ENCODE measurements at places on chromosomes 7 and 10.

GRCh38 chr7:82289152-82289535 is 154.4 kb downstream of the CACNA2D1 start:
- no peak for DNase-seq

DNA sequence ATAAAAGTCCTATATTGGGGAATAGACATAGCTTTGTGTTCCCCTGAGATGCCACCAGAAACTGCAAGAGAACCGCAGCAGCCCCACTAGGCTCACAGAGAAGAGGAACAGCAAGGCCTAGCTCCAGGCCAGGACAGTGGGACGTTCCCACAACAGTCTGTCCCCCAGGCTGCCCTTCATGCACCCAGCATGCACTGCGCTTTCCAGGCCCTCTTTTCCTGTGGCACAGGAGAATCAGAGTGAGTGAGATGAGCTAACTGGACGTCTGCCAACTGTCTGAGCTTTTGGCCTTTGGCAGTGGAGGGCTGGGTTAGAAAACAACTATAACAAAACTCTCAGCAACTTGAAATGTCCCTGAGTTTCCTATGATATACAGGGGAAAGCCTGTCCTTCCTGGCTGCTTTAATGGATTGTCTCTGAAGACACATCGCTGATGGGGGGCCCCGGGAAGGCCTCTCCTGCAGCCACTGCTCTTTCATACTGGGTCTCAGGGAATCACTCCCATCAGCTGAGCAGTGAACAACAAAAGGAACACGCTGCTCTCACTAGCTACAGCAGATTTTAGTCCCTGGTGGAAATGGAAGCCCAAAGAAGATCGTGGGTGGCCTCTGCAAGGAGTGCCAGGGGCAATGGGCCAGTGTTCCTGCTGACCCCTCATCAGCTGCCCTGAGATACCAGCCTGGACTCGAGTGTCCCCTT is 53.5 kb downstream of the PODXL start:
- DNase-seq: no peak

GRCh38 chr10:35661236-35661635 is 19.1 kb upstream of the FZD8 start:
- no peak for DNase-seq

- DNase-seq: no peak
These were observed 10.8 kb upstream of the IFRD1 start for GRCh38 chr7:112439476-112439875.

- peak; percentile 30 for DNase-seq
These were observed 1018.6 kb upstream of the LRRTM3 start for GRCh38 chr10:65907199-65907712.

GRCh38 chr10:78935697-78936407 is 132.9 kb upstream of the ZMIZ1 start:
- no peak for DNase-seq

DNA sequence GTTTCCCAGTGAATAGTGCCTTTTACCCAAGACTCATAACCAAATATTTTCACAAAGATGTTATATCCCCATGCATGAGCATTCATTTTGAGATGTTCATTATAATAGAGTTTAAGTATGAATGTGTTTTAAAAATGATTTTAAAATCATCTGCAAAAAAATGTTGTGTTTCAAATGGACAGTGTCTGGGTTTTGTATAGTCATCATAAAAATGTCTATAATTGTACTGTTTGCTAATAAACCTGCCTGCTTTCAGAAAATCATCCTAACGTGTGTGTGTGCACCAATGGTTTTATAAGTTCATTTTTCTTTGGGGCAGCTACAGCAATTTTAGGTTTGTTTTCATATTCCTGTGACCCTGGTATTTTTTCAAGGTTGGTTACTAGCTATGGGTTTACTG is 63.2 kb downstream of the INSYN2A start:
- DNase-seq: no peak

DNA sequence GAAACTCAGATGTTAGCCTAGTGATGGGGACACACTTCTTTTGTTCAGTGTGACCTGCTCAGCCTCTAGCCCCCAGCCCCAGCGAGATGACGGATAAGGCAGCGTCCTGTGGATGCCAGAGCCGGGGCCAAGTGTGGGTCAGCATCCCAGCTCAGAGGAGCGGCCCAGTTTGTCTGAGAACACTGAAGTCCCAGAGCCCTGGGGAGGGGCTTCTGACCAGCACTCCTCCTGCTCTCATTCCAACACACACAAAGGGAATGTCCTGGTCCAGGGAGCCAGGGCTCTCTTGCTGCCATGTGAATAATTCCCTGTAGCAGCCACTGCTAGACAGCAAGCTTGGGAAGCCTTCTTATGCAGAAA is 4.5 kb upstream of the ATP6V0E2 start:
- DNase-seq: no peak

DNA sequence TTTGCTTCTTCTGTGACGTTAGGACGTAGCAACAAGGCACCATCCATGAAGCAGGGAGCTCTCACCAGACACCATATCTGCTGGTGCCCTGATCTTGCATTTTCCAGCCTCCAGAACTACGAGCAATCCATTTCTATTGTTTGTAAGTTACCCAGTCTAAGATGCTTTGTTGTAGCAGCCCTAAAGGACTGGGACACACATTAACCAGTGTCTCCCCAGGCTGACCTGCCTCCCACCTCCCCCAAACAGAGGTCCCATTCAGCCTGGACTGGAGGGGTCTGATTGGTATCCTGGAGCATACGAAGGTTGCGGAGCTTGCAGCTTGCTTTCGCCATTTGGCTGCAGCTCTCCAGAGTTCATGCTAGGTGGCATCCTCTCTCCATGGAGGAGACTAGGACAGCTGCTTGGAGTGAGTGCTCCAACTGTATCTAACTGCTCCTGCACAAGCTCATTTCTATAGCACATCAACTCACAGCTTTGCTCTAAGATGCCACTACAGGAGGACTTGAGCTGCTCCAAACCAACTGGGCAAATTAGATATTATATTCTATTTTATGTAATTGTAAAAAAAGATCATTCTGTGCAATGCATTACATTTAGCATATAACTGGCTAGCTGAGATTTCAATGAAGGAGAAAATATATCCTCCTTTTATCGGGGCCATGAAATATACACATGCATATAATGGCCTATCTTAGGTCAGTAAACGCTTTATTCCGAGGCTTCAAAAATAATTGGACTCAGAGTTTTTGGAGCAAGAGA is 8.0 kb upstream of the GRK5 start:
- DNase-seq: peak; percentile 53

GRCh38 chr10:73917566-73918305 is 6.8 kb downstream of the PLAU start:
- DNase-seq: no peak

DNA sequence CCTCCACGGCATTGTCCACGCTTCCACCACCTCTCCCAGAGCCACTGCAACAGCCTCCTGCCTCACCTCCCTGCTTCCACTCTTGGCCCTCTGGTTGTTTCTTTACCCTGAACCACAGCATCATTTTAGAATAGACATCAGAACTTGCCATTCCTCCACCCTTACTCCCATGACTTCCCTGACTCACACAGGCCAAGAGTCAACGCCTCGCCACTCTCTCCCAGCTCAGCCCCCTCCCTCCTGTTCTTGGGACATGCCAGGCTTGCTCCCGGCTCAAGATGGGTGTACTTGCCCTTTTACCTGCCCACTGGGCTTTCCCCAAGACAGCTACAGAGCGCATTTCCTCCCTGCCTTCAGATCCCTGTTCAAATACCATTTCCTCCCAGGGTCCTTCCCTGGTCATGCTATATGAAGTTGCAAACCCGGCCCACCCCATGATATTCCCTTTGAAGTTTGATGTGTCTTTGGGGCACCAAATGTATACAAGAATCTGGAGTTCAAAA is 429.1 kb downstream of the RPS24 start:
- DNase-seq: no peak

DNA sequence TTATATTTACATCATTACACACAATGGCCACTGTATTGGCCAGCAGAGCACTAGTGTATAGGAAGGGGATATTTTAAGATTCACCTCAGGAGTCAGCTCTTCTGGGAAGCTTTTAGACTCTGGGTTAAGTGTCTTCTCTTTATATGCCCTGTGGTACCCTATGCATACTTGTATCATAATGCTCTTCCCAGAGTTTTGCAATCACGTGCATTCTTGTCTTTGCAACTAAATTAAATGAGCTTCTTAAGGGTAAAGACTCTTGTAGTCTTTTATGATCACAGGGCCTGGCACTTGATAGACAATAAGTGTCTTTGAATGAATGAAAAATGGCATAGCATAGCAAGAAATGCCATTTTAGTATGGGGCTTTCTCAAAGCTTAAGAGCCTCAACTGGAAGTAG is 35.4 kb upstream of the ARMS2 start:
- no peak for DNase-seq

DNA sequence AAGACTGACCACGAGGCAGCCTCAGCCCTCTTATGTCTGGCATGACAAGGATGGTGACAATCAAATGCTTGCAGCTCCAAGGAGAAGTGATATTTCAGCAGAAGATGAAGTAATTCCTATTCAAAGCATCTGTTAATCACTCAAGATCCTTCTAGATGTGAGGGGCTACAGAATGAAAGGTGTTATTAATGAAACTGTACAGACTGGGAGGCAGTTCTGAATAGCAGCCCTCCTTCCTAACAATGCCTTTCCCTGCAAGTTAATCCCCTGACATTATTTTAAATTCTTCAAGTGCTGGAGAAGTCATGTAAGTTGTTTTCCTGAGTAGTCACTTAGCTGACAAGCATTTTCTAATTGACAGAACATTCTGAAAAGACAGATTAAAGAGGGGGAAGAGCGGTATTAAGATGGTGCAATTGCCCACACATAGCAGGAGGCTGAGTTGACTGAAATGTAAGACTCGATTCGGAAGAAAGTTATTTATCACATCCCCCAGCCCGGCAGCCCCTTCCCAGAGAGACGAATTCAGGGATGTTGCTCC is 300.8 kb downstream of the GRID1 start:
- no peak for DNase-seq

GRCh38 chr10:18980089-18980629 is 68.4 kb upstream of the MALRD1 start:
- DNase-seq: no peak

GRCh38 chr7:53541475-53541874 is 506.0 kb downstream of the POM121L12 start:
- DNase-seq: no peak

All from T47D (cell line).